ENCODE measurements at places on chromosomes 5 and 9. TPM values are rescaled to one million over a fixed set of nuclear protein-coding genes. Genes with fewer than 3 reads are reported as not detected.
A peak's percentile ranks its signal among the peaks of the same experiment; 100 is the strongest.

The PROB1 gene
- 1.9 TPM for total RNA-seq

The FOXD4L4 gene
- total RNA-seq = 0.23 TPM

The QRFP gene
- not detected for total RNA-seq

The CYLC2 gene
- total RNA-seq = not detected

The EGFLAM gene
- total RNA-seq = 2.1 TPM

The TSLP gene
- 1.7 TPM for total RNA-seq

DNA sequence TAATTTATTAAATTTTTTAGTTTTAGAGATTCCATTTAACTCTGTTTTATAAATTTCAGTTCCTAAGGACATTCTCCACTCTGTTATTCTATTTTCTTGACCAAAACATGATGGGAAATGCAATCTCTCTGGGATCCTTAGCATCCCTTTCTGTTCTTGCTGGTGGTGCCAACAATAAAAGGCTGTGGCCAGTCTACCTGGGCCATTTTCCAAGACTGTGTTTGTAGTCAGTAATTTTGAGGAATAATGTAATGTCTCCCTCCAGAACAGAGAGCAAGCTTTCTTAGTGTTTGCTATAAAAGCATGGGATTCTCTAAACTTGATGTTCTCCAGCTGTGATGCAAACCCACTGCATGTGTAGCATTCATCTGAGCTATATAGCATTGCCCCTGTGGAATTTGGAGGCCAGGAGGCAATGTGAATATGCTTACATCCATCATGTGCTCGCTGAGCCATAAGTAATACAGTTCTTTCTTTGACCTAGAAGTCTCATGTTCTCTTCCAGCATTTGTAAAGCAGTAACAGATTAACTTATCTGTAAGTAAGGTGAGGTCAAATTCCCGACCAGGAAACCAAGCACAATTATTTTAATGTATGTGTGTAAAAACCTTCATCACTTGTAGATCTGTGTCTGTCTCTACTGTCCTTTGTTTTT is 211.5 kb upstream of the TAS2R1 start:
- no peaks in the 10 kb centered on the region for H3K36me3 ChIP-seq
- DNase-seq = no peak
- H3K4me1 ChIP-seq = no peaks in the 10 kb centered on the region
- no peaks in the 10 kb centered on the region for H3K27me3 ChIP-seq

DNA sequence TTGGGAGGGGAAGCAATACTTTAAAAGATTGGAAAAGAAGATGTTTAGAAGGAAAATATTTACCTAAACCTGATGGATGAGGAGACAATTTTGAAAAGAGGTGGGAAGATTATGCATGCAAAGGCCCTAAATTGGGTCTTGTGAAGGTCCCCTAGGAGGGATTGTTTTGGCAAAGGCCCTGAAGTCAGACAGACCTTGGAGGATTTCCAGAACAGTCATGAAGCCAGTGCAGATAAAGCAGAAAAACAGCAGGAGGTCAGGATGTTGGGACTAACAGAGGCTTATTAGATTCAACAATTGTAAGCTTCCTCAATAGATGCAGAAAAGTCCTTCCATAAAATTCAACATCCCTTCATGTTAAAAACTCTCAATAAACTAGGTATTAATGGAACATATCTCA is 361.0 kb upstream of the CDH6 start:
- no peak for DNase-seq
- no peaks in the 10 kb centered on the region for H3K36me3 ChIP-seq
- no peaks in the 10 kb centered on the region for H3K4me1 ChIP-seq

DNA sequence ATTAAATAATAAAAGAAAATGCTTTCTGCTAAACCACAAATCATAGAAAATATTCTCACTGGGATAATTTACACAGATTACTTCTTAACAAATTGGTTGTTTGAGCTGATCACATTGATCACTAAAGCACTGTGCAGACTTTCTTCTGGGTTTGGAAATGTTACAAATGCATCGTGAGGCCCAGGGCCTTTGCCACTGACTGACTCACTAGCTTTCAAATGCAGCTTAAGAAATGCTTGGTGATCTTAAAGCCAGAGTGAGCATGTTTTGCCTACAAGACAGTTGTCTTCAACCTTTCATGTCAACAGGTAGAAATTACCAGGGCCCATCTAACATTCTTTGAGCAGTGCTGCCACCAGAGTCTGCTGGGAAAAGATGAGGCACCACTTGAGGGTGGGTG is 252.3 kb upstream of the ADRA1B start:
- no peaks in the 10 kb centered on the region for H3K36me3 ChIP-seq
- no peak overlapping the region for H3K27ac ChIP-seq
- H3K4me3 ChIP-seq = no peak overlapping the region
- DNase-seq = no peak
- no peaks in the 10 kb centered on the region for H3K4me1 ChIP-seq

GRCh38 chr5:145111420-145111819 is 723.7 kb downstream of the PRELID2 start:
- no peaks in the 10 kb centered on the region for H3K27me3 ChIP-seq
- no peak for DNase-seq
- no peaks in the 10 kb centered on the region for H3K4me1 ChIP-seq
- H3K27ac ChIP-seq = no peak overlapping the region

DNA sequence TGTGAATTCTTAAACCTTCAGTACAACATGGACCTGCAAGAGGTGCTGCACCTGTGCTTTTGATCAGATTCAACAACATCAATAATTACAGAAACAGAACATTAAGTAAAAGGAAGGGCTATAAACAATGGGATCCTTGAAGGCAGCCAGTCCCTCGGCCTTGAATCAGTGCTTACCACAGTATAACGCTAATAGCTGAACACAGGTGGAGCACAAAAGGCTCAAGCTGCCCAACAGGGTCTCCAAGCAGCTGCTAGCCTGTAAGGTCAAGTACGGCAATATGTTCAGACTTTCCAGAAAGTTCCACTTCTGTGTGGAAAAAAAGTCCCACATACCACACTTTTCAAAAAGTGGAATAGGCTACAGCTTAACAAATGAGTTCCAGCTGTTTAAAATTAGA is 61.9 kb upstream of the ITGA1 start:
- H3K27ac ChIP-seq = peak overlapping the region; percentile 60
- H3K27me3 ChIP-seq = no peaks in the 10 kb centered on the region
- DNase-seq = no peak
- H3K4me3 ChIP-seq = no peak overlapping the region
- H3K36me3 ChIP-seq = no peaks in the 10 kb centered on the region

- H3K27me3 ChIP-seq = no peaks in the 10 kb centered on the region
- no peak overlapping the region for H3K4me3 ChIP-seq
- no peaks in the 10 kb centered on the region for H3K36me3 ChIP-seq
- DNase-seq = no peak
- no peak overlapping the region for H3K27ac ChIP-seq
Measured at GRCh38 chr9:72576087-72576486, 54.7 kb downstream of the TMC1 start.

- no peak overlapping the region for H3K4me3 ChIP-seq
- H3K36me3 ChIP-seq = no peaks in the 10 kb centered on the region
- no peak for DNase-seq
- H3K27ac ChIP-seq = no peak overlapping the region
- H3K4me1 ChIP-seq = no peaks in the 10 kb centered on the region
Measured at GRCh38 chr9:131923766-131924165, 155.9 kb downstream of the MED27 start.

GRCh38 chr5:156951359-156951758 is 11.7 kb downstream of the TIMD4 start:
- no peak overlapping the region for H3K4me3 ChIP-seq
- no peak overlapping the region for H3K27ac ChIP-seq
- H3K4me1 ChIP-seq = no peaks in the 10 kb centered on the region
- DNase-seq = no peak

DNA sequence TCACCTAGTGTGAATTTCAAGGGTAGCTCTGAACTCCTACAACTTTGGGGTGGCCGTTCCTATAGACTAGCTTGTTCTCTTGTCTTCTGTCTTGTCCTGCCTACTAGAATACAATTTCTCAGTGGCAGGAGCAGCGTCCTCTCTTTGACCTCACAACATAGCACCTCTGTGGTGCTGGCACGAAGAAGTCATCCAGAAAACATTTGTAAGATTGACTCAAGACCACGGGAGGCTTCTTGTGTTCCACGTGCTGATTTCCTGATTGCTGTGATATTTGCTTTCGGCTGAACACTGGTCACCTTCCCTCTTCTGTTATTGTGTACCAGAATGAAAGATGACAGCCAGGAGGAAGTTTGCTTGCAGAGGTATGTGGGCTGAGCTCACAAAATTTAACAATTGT is 27.0 kb downstream of the SLC1A1 start:
- no peak for DNase-seq
- no peaks in the 10 kb centered on the region for H3K27me3 ChIP-seq
- H3K27ac ChIP-seq = no peak overlapping the region

GRCh38 chr5:59684388-59685190 is 208.9 kb downstream of the PDE4D start:
- no peak overlapping the region for H3K27ac ChIP-seq
- H3K27me3 ChIP-seq = no peaks in the 10 kb centered on the region
- no peak for DNase-seq
- no peaks in the 10 kb centered on the region for H3K4me1 ChIP-seq
- H3K36me3 ChIP-seq = no peaks in the 10 kb centered on the region
- no peak overlapping the region for H3K4me3 ChIP-seq

All from upper lobe of right lung (tissue), 1 donor.